Fibroblast of the aortic adventitia (primary cell): ENCODE measurements at places on chromosomes 12 and 14.

DNA sequence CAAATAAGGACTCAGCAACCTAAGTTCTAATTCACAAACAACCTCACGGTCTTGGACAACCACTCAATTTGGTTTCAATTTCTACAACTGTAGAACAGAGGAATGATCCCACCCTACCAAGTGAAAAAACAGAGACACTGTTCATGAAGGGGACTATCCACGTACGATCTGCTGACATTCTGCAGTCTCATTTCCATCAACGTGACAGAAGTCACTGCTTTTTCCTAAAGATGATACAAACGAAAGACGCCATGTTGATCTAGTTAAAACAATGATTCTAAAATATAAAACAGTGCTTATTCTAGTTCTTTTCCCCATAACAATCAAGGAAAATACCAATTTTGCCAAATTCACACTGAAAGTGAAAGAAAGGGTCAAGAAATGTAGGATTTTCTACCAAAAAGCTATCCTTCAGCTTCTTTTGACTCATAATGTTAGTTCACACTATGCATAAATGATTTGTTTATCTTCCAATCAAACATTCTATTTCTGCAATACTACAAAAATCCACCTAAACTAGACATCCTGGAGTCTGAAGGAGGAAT, 38.1 kb downstream of the CORO1C start:
- DNase-seq: no peak

DNA sequence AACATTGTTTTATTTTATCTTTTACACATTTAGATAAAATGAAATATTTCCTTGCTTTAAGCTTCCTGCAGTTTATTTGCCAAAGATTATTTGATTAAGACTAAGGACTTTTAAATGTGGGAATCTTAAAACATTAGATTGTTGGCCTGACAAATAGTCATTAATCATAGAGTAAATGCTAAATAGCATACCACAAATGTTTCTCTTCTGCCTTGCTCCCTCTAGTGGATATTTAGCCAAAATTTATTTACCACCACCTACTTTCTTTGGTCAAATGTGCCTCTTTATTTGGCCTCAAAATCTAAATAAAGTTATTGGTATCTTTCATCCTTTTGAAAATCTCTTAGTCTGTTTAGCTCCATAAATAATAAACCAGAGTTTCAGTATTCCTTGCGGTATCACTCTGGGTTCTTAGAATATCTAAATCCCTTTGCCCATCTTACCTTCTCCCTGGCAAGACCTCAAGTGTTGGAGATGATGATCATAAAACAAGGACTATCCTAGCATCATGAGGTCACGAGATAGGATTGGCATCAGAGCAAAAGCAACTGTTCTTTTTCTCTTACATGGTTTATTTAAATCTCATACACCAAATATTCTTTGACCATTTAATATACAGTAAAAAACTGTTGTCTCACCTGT, 150.6 kb upstream of the AEBP2 start:
- peak; percentile 74 for DNase-seq

DNA sequence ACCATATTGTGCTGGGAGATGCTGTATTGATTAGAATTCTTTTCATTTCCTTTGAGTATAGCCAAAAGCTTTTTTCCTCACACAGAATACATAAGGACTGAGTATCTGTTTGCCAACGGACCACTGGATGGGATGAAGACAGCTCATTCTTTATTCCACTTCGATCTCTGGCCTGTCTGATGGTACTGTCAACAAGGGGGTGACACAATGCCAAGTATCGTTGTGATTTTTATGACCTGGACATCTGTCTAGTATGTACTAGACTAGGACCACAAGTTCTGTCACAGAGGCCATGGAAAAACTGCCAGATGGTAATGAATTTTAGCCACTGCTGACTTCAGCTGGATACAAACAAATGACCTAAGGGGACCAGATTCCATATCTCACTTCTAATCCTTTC, 502.7 kb downstream of the SOX5 start:
- DNase-seq: no peak

- DNase-seq: no peak
Measured at GRCh38 chr12:111247083-111247783, 121.7 kb downstream of the PHETA1 start.

GRCh38 chr14:41016213-41016612, 590.5 kb upstream of the LRFN5 start:
- no peak for DNase-seq

GRCh38 chr12:45553204-45553603, 176.3 kb upstream of the ARID2 start:
- DNase-seq: no peak

DNA sequence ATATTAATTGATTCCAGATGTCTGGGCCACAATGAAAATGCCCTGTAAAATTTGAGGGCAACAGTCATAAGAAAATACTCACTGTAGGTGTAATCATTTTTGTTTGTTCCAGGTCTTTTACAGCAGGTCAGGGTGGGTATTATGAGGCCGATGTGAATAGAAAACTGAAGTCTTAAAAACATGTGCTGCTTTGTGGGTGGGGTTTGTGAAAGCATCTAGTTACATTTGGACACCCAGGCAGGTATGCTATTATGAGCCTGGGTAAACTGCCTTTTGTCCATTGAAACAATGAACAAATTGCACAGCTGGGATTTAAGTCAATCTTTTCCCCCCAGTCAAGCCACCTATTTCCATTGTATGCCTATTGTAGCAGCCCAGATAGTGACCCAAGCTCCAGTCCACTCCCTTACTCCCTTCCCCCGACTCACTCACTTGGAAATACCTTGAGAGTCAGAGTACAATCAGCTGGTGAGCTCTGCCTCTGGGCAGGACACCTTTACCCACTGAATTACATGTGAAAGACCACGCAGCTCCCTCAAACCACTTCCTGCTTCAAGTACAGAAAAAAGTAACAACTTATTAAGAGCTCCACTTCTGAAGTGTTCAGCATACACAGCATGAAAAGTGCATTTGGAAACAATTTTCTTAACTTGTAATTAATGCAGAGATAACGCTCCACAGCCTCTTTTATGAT, 1.8 kb downstream of the IGF1 start:
- DNase-seq: no peak

- no peak for DNase-seq
Measured at GRCh38 chr12:49985981-49986380, 13.2 kb downstream of the AQP6 start.

GRCh38 chr12:91178781-91179180, 3.8 kb downstream of the DCN start:
- peak; percentile 28 for DNase-seq

- no peak for DNase-seq
Measured at GRCh38 chr12:124484526-124484953, 82.9 kb downstream of the NCOR2 start.
